Jurkat, Clone E6-1 (cell line): ENCODE measurements at places on chromosomes 5 and 9.

DNA sequence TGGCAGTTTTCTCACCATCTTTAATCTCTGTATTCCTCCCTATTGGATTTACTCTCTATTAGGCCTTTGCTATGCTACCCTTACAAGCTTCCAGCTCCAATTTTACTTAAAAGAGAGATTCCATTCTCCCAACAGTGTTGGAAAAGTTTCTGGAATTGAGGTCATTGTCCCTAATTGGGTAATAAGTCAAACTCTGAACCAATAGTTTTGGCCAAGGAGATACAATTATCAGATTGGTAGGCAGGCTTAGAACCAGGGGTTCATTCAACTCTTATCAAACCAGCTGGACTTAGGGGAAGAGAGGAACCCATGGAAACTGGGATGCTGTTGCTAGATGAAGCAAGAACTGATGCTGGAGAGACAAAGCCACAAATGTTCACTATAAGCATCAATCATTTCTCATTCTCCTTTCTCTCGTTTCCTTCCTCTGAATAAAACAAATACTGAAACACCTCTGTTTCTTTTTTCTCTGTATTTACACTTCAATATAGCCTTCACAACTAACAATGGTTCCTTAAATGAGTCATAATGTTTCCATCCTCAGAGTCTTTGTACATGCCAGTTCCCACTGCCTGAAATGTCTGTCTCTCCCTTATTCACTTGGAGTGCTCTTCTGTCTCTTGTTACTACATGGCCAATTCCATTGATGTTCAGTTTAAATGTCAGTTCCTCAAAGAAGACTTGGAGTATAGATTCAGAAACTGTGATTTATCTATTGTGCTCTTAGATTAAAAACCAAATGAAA, 587.3 kb downstream of the GABRG2 start:
- no peak for DNase-seq

- DNase-seq, result no peak
These were observed 174.0 kb downstream of the GDNF start for GRCh38 chr5:37665889-37666288.

- no peak for DNase-seq
These were observed 87.6 kb downstream of the VAV2 start for GRCh38 chr9:133904346-133905090.

GRCh38 chr5:56802205-56802604, 13.1 kb upstream of the MAP3K1 start:
- DNase-seq, result no peak

DNA sequence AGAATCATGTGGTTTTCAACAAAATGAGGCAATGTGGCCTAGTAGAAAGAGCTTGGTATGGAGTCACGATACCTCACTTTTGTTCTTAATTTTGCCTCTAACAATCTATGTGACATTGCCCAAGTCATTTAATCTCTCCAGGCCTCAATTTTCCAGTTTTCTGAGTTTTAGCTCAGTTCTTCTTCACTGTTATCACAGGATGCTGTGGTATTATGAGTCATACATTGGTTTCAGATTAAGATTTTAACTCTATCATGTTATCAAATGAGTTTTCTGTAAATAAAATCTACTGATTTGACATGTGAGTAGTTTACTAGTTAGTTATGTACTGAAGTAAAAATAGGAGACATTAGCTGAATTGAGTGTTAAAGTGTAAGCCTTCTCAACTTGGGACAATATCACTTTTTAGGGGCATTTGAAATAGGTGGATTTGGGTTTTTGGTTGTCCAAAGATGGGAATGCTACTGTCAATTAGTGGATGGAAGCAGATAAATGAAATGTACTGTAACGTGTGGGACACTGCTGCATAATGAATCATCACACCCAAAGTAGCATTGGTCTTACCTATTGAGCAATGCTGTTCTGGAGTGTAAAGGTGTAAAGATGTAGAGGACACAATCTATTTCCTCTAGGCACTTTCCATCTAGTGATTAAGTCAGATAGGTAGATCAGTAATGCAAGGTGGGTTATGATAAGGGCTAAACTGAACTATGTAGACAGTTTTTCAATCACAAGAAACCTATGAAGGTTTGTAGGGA, 73.3 kb downstream of the NNT start:
- DNase-seq, result no peak

DNA sequence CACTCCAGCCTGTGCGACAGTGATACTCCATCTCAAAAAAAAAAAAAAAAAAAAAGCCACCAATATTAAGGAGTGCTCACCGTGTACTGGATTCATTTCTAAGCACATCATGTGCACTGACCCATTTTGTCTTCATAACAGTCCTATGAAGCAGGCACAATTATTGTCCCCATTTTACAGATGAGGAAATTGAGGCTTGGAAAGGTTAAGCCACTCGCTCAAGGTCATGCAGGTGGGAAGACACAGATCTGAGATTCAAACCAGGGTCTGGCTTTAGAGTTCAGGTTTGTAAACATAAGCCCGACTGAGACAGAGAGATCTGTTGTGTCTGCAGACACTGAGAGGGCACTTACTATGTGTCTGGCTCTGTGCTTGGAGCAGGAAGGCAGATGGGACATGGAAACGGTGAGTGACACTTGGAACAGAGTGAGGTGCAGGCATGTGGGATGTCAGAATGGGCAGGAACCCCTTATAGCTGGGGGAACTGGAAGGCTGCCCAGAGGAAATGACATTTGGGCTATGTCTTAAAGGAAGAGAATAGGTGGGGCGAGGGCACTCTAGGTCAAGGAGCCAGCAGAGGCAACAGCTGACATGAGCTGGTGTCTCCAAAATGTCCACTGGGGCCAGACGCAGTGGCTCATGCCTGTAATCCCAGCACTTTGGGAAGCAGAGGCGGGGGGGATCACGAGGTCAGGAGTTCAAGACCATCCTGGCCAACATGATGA, 69.9 kb downstream of the STK10 start:
- DNase-seq, result no peak

GRCh38 chr5:148969291-148969690, 93.6 kb downstream of the SH3TC2 start:
- no peak for DNase-seq

- no peak for DNase-seq
These were observed 36.4 kb downstream of the PWWP2A start for GRCh38 chr5:160082614-160083500.

DNA sequence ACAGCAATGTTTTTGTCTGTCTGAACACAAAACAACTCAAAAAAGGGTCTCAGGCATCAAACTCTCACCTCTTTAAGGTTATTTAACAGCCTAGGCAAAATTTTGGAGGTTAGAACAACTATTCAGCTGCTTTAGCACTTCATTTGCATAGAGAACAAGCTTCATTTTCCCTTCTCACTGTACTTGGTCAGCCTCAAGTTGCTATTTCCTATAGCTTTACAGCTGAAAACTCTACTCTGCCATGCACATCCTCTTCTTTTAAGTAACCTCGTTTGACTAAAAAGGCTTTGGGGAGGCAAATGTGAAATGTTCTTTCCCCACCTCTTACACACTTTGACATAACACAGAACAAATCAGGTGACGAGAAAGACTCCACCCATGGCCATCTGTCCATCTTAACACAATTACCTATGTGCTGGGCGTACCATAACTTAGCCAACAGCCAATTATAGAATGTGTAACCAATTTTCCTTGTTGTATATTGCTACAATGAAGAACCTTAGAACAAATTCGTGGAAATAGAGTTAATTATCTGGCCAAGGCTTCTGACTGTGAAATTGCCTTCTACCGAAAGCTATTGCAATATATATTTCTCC, 195.7 kb downstream of the DCP2 start:
- DNase-seq, result no peak

DNA sequence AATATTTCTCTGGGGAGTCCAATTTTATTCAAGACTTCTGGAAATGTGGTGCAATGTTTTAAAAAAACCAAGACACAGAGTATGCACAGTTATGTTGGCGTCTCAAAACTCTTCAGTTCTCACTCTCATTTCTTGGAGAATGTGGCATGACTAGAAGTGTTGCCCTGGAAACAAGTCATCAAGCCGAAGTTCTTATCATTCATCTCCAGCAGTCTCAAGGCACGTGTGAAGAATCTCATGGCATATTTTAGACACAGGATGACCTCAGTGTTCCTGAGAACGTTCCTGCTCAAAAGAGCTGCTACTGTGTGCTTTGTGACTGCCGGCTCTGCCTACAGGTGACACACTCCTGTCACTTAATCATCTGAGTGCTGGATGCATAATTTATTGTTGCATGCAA, 147.4 kb upstream of the IRX4 start:
- DNase-seq, result no peak
